ENCODE measurements at places on chromosomes 1 and 21.

- no peak for DNase-seq
Measured at GRCh38 chr1:89815611-89816010, 5.2 kb upstream of the LRRC8D start.

DNA sequence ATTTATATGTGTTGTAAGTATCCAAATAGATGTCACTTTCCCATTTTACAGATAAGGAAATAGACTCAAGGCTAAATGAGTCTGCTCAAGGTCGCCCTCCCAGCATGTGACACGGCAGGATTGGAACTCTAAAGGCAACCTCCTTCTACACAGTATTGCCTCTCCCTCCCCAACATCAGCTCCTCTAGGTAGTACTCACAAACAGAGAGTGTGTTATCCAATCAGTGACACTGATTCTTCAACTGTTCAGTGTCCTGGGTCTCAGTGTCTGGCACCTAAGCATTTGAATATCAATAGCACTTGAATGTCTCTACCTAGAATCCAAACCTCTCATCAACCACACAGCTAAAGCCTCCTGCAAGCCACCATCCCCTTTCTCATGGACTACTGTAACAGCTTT, 87.1 kb downstream of the DAB1 start:
- no peak for DNase-seq

GRCh38 chr1:244361764-244362473, 89.8 kb downstream of the ADSS2 start:
- DNase-seq, result no peak

DNA sequence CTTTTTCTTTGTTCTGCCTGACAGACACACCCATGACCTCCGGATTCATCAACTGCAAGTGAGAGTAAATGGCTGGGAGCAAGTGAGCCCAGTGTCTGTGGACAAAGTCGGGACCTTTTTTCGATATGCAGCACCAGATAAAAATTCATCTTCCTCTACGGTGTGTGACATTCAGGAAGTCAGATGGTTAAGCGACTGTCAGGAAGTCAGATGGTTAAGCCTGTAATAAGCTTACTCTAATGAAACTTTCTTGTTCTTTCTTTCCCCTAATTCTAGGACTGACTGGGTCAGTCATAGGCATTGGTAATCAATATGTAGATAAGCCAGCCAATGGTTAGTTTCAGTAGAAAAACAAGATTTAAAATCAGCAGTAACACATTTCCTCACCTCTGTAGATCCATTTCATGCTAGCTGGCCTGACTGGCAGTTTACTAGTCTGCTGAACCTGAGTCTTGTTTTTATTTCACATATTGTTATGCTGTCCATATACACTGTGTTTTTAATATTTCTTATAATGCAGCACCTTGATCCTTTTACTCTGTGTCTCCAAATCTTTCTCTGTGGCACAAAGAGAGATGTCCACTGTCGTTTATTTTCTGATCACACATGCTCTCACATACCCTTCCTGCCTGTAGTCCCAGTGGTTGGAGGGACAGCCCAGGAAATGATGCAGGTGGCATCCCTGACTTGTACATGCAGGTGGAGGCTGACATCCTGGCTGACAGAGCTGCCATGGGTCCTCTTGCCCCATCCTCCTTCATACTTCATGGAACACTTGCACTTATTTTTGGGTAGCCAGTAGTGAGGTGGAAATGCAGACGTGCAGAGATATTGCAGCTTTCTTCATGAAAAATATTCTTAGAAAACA, 115.8 kb downstream of the VPS13D start:
- DNase-seq, result no peak

DNA sequence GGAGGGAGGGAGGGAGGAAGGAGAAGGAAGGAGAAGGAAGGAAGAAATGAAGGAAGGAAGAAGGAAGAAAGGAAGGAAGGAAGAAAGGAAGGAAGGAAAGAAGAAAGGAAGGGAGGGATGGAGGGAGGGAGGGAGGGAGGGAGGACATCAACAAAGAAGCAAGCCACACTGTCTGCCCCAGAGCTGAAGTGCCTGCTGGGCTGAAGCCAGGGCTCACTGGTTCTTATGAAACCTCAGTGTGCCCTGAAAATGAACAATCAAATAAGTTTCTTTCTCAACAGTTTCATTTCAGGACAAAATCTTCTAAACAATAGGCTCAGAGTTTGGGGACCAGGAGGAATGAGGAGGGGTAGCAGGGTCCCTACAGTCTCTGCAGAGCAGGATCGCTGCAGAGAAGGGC, 21.1 kb downstream of the ARHGEF19 start:
- no peak for DNase-seq

- no peak for DNase-seq
Measured at GRCh38 chr1:33532936-33533335, 60.5 kb downstream of the ZSCAN20 start.
